Left lung (tissue), 14 donors: ENCODE measurements at places on chromosomes 12 and 14. TPM values are rescaled to one million over a fixed set of nuclear protein-coding genes. Genes with fewer than 3 reads are reported as not detected.

GRCh38 chr14:79134361-79134760 lies 964.2 kb downstream of the NRXN3 start:
- no peak overlapping the region for H3K4me3 ChIP-seq
- H3K36me3 ChIP-seq: no peaks in the 10 kb centered on the region
- no peak for DNase-seq
- H3K27ac ChIP-seq: no peak overlapping the region
- no peaks in the 10 kb centered on the region for H3K27me3 ChIP-seq

The TAMALIN gene
- total RNA-seq: 30.6 TPM

- peaks cover 100% of the 10 kb centered on the region for H3K36me3 ChIP-seq
- H3K27ac ChIP-seq: no peak overlapping the region
- no peaks in the 10 kb centered on the region for H3K4me1 ChIP-seq
- no peak for DNase-seq
- no peak overlapping the region for H3K4me3 ChIP-seq
Measured at GRCh38 chr12:113165521-113166450, 16.3 kb downstream of the CFAP73 start.

GRCh38 chr14:94952097-94952496 lies 182.2 kb upstream of the GSC start:
- no peak overlapping the region for H3K4me3 ChIP-seq
- H3K4me1 ChIP-seq: no peaks in the 10 kb centered on the region
- no peak overlapping the region for H3K27ac ChIP-seq
- no peak for DNase-seq

GRCh38 chr14:22178333-22178839 lies 410.6 kb downstream of the DAD1 start:
- DNase-seq: no peak
- no peaks in the 10 kb centered on the region for H3K27me3 ChIP-seq
- no peaks in the 10 kb centered on the region for H3K36me3 ChIP-seq
- no peak overlapping the region for H3K4me3 ChIP-seq
- H3K4me1 ChIP-seq: no peaks in the 10 kb centered on the region

- H3K27ac ChIP-seq: no peak overlapping the region
- H3K4me1 ChIP-seq: peaks cover 56% of the 10 kb centered on the region
- peak overlapping the region; percentile 69 for H3K4me3 ChIP-seq
- DNase-seq: peak; percentile 75
Measured at GRCh38 chr14:74612350-74613021, 449 bp upstream of the LTBP2 start.

The TRIAP1 gene
- 21.9 TPM for total RNA-seq

The CABP1 gene
- 0.37 TPM for total RNA-seq

DNA sequence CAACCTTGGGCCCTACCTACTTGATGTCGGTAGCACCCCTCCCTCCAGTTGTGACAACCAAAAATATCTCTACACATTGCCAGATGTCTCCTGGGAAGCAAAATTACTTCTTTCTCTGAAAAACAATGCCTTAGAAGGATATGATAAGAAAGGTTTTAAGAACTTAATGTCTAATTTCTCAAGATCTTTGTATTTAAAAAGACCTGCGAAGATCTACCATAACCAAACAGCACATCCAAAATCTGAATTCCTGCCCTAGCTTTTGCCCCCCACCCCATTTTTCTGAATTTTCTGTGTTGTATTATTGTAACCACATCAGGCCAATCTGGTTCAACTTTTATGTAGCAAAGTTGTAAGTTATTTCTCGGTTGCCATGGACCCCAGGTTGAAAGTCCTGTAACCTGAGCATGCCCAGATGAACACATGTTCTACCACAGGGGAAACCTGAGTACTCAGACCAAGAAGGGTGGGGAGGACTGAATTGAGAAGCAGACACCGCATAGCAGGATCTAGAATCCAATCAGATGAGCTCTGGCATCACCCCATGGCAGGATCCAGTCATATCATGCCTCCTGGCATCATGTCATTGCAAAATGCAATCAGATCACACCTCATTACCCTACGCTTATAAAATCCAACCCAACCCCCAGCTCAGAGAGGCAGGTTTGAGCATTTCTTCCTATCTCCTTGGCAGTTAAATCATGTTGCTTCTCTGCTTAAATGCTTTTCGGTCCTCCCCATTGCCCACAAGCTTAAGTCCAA lies 8.7 kb downstream of the TMEM253 start:
- no peaks in the 10 kb centered on the region for H3K27me3 ChIP-seq
- no peak for DNase-seq
- no peak overlapping the region for H3K4me3 ChIP-seq

- H3K4me3 ChIP-seq: no peak overlapping the region
- no peak for DNase-seq
- H3K27ac ChIP-seq: no peak overlapping the region
- peaks cover 15% of the 10 kb centered on the region for H3K4me1 ChIP-seq
- H3K27me3 ChIP-seq: no peaks in the 10 kb centered on the region
Measured at GRCh38 chr14:22888662-22889061, 5.6 kb downstream of the REM2 start.

GRCh38 chr12:80813820-80814219 lies 97.1 kb downstream of the MYF5 start:
- H3K27me3 ChIP-seq: no peaks in the 10 kb centered on the region
- no peak overlapping the region for H3K27ac ChIP-seq
- no peak overlapping the region for H3K4me3 ChIP-seq

- no peaks in the 10 kb centered on the region for H3K36me3 ChIP-seq
- H3K4me1 ChIP-seq: no peaks in the 10 kb centered on the region
- no peak overlapping the region for H3K4me3 ChIP-seq
- no peaks in the 10 kb centered on the region for H3K27me3 ChIP-seq
- no peak overlapping the region for H3K27ac ChIP-seq
- DNase-seq: no peak
Measured at GRCh38 chr14:82055515-82056115, 522.0 kb upstream of the SEL1L start.

The GALNT8 gene
- 0.50 TPM for total RNA-seq

DNA sequence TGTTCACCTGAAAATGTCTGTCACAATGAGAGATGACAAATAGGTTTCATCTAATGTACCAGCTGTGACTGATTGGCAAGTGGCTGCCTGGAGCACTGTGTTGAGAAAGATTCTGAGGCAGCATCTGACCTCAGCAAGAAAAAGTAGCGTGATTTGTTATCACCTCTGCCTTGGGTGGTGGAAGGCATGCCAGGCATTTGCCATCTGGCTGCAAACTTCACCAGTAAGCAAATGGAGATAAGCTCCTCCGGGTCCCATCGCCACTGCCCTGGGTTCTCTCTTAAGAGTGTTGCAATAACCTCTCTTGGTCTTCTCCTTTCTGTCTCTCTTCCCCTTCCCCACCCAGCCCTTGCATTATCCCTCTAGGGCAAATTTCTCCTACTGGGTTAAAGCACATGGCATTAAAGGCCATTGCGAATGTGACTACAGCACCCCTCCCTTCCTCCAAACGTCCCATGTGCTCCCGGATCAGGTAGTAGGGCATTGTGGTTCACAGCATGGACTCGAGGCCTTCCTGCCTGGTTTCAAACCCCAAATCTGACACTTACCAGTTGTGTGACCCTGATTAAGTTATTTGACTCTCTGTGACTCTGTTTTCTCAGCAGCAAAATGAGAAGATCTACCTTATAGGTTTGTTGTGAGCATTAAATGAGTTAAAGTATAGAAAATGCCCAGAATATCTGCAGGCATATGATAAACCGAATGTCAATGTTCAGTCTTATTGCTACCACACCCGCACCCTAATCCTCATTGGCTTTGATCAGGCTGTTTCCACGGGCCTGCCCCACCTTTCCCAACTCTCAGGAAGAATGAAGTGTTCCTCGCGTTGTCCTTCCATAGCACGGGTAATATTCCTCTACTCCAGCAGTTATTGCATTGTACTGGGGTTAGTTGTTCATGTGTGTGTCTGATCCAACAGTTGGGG lies 8.2 kb upstream of the LGALS3 start:
- no peak overlapping the region for H3K27ac ChIP-seq
- DNase-seq: peak; percentile 49
- peaks cover 29% of the 10 kb centered on the region for H3K4me1 ChIP-seq
- no peaks in the 10 kb centered on the region for H3K27me3 ChIP-seq
- H3K4me3 ChIP-seq: no peak overlapping the region
- H3K36me3 ChIP-seq: no peaks in the 10 kb centered on the region

- no peak overlapping the region for H3K4me3 ChIP-seq
- no peaks in the 10 kb centered on the region for H3K36me3 ChIP-seq
- no peak overlapping the region for H3K27ac ChIP-seq
Measured at GRCh38 chr14:68820999-68821683, 28.3 kb upstream of the ZFP36L1 start.

DNA sequence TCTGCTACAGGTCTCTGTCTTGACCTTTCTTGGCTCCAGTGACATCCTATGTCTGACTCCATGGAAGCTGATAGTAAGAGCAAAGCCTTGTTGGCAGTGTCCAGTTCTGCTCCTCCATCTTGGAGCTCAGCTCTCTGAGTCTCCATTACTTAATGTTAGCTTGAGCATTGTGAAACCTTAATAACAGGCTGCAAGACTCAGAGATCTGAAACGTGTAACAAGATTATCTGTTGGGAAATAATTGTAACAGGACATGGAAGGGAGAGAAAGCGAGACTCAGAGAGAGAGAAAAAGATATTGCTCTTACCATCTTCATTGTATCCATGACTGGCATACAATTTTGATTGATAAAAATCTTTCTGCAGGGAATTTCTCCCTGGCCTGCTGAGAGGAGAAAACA lies 1365.7 kb downstream of the AACS start:
- no peaks in the 10 kb centered on the region for H3K27me3 ChIP-seq
- H3K4me3 ChIP-seq: no peak overlapping the region
- H3K4me1 ChIP-seq: no peaks in the 10 kb centered on the region
- no peak overlapping the region for H3K27ac ChIP-seq

The MANSC4 gene
- not detected for total RNA-seq

The KIAA0586 gene
- total RNA-seq: 19.4 TPM

The LRP10 gene
- total RNA-seq: 147 TPM

DNA sequence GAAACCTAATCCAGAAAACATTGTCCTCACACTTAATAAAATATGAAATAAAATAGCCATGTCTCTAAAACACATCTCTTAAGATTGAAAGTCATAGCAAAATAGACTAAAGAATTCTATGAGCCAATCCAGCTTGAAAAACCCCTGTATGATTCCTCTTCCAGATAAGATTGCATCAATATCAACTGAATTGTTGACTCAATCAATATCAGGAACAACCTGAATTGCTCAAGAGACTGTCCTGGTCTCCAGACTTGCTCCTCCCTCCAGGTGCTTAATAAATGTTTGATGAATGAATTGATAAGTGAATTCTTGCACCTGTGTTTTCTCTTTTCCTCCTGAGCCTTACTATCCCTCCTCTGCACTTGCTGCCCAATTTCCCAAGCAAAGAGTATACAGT lies 162.1 kb downstream of the NTF3 start:
- no peaks in the 10 kb centered on the region for H3K36me3 ChIP-seq
- H3K4me1 ChIP-seq: no peaks in the 10 kb centered on the region
- H3K27me3 ChIP-seq: no peaks in the 10 kb centered on the region

The WDR89 gene
- total RNA-seq: 13.4 TPM

The KCNA1 gene
- 0.09 TPM for total RNA-seq

The SYNDIG1L gene
- total RNA-seq: 0.87 TPM

- no peak for DNase-seq
- H3K36me3 ChIP-seq: no peaks in the 10 kb centered on the region
- no peak overlapping the region for H3K27ac ChIP-seq
- peaks cover 27% of the 10 kb centered on the region for H3K4me1 ChIP-seq
Measured at GRCh38 chr12:122867691-122868461, 28.0 kb downstream of the VPS37B start.

The MYH6 gene
- 1.4 TPM for total RNA-seq

- H3K4me3 ChIP-seq: no peak overlapping the region
- H3K36me3 ChIP-seq: no peaks in the 10 kb centered on the region
- H3K27me3 ChIP-seq: no peaks in the 10 kb centered on the region
- H3K4me1 ChIP-seq: no peaks in the 10 kb centered on the region
Measured at GRCh38 chr14:56996721-56997399, 186.6 kb upstream of the OTX2 start.

DNA sequence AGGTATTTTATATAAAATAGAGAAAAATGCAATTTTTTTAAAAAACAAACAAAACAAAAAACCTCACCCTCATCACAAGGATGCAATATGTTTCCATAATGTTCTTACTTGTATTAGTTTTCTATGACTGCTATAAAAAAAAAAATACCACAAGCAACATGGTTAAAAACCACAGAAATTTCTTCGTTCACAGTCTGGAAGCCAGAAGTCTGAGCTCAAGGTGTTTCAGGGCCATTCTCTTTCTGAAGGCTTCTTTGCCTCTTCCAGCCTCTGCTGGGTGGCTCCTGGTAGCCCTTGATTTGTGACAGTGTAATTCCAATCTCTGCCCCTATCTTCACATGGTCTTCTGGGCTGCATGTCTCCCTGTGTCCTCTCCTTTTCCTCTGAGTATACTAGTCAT lies 21.5 kb upstream of the SSTR1 start:
- no peak overlapping the region for H3K4me3 ChIP-seq
- H3K27ac ChIP-seq: no peak overlapping the region
- DNase-seq: no peak
- no peaks in the 10 kb centered on the region for H3K4me1 ChIP-seq
- H3K27me3 ChIP-seq: no peaks in the 10 kb centered on the region

DNA sequence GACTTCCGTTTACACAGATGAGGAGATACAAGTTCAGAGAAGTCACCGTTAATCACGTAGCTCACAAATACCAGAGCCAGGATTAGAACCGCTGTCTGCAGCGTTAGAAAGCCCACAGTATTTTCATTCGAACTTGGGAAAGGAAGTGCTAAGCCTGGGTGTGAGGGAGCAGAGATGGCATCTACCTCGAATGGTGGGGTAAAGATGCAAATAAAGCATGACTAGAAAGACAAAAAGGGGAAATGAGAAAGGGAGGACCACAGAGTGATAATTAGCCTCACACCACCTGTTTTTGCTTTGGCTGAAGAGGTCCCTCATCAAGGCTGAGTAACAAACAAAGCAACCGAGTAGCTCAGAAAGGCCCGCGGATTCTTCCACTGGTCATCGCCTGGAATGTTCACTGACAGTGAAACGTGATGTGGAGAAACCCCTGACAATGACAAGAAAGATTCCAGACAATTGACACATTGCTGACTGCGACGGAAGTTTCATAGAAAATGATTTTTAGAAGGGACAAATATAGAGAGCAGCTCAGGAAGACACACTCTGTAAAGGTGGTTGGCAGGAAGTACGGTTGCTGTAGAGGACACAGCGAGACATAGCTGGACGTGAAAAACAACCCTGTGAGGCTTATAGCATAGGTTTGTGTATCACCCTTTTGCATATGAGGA lies 31.5 kb upstream of the BHLHE41 start:
- H3K36me3 ChIP-seq: no peaks in the 10 kb centered on the region
- no peaks in the 10 kb centered on the region for H3K27me3 ChIP-seq
- H3K27ac ChIP-seq: no peak overlapping the region
- H3K4me3 ChIP-seq: no peak overlapping the region

DNA sequence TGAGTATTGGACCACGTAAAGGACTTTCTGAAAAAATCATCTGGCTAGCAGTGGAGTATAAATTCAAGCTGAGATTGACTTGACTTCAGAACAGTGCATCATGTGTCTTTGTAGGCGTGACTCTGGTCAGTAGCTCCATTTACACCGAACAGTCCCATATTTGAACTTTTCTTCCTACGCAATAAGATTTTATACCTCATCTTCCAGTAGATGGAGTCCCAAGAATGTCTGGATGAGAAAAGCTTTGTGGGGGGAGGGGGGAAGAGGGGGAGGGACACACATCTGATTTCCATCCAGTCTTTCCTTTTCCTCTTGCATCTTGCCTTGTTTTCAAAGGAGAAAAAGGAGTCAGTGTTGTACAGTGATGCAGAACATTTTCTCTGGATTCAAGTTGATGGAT lies 241.0 kb downstream of the EMP1 start:
- H3K4me3 ChIP-seq: no peak overlapping the region
- no peaks in the 10 kb centered on the region for H3K36me3 ChIP-seq
- no peak for DNase-seq
- no peak overlapping the region for H3K27ac ChIP-seq
- no peaks in the 10 kb centered on the region for H3K27me3 ChIP-seq
